ENCODE measurements at places on chromosomes 3 and 15.

DNA sequence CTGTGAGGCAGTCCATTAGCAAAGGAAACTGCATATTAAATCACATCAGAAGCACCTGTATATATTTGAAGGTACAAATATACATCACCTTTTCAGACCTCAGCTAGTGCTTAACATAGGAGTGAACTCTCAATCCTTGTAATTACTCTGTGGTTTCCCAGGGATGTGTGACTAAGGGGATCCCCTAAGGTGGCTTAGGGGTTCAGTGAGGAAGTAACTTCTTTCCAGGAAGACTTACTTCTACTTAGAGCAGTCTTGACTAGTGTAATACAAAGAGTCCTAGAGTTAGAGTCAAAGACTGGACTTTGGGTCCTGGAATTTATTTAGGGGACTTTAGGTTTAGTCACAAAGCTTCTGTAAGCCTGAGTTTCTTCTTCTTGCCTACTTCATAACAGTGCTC is 8.7 kb upstream of the SUMF1 start:
- DNase-seq = no peak

DNA sequence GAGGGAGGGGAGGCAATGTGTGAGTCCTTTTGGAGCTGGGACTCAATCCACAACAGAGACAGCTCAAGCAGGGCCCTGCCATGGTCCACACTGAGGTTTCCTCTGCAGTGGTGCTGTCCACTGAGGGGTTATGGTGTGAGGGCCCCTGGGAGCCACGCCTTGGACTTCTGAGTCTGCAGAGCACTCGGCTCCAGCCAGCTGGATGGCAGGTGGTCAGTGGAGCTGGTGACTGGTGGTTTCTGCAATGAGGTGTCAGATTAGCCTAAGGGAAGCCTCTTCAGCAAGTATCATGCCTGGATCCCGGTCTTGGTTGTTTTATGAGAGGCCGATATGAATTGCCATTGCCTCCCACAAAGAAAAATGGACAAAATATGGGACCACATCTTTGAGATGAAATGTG is 21.7 kb downstream of the LSM3 start:
- DNase-seq = no peak

DNA sequence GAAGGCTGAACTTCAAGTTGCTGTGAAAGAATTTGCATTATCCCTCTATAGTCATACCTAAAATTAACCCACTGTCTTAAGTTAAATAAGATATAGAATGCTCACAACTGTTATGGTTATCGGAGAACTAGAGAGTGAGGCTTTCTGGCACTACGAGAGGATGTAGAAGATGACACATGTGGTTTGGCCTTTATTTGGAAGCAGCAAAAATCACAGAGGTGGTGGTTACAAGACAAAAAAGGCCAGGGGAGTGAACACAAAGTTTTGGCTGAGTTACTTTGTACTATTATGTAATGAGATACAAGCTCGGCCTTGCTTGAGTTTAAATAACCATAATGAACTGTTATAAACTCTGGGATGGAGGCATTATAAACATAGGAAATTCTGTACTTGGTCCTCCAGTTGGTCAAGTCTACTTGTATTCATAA is 78.3 kb upstream of the ICE2 start:
- DNase-seq = peak; percentile 80

- no peak for DNase-seq
Measured at GRCh38 chr3:43217633-43218032, 68.7 kb upstream of the SNRK start.

- DNase-seq = no peak
Measured at GRCh38 chr15:45157974-45158373, 28.2 kb downstream of the DUOX1 start.

DNA sequence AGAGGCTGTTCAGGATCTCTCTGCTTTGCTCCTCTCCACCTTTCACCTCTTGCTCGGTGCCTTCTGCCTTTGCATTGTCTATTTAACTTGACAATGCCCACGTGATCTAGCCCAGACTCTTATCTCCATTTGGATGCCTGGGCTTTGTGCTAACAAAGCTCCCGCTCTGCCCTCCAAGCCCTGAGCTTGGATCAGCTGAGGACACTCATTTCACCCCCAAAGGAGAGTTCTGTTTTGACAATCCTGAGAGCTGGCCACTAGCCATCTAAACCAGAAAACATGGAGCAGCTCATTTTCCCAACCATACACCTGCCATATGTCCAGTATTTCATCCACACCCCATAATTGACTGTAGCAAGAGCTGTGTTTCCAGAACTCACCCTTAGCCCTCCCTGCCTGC is 12.8 kb downstream of the GPR176 start:
- no peak for DNase-seq

DNA sequence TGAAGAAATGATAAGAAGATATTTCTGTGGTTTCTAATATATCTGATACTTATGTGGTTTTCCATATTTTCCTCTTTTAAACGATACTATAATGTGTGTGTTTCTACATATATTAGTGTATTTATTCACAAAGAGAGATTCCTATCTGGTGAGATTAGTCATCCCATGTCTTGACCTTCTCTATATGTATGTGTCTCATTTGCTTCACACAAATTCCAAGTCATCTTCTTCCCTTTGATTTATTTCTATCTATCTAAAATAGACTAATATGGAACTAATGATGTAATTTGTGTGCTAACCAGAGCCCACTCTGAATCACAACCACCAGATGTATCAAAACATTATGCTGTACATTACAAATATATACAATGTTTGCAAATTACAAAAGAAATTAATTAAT is 154.7 kb upstream of the KCNMB2 start:
- DNase-seq = no peak

DNA sequence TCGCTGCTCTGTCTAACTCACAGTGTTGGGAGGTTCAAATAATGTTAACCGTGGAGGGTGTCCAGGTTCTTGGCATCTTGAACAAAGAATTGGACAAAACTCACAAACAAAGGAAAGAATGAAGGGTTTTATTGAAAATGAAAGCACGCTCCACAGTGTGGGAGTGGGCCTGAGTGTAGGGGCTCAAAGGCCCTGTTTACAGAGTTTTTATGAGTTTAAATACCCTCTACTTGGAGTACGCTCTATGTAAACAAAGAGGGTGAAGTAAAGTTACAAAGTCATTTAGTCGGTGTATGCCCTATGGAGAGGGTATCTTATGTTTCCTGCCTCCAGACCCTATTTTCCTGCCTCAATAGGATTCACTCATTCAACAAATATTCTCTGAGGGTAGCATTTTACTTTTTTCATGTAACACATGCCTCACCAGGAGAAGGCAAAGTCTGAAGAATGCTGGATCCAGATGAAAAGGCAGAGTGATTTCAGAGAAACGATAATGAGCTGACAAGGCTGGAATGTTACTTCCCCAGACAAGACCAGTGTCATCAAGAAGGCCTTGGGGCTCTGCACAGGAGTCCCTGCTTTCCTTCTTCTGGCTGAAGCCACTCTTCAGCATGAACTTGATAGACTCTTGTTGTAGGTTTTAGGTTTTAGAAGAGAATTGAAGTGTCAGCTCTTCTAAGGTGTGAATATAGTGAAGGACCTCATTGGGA is 163.6 kb downstream of the FAM43A start:
- DNase-seq = no peak

DNA sequence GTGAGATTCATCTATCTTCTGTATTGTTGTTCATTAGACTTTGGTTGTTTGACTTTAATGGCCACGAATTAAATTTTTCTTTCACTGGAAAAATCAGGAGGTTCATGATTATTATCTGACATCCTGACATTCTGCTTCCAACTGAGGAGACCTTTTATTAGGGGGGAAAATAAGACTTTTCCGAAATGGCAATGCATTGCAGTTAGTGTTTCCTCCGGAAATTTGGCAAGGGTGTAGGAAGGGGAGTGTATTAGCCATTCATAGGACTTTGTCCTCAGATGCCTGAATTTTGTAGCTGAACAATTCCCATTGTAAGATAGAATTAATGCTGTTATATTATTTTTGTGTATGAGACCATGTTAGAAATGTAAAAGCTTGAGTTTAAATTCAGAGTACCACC is 450.6 kb upstream of the TGFBR2 start:
- DNase-seq = no peak

- no peak for DNase-seq
Measured at GRCh38 chr3:157532529-157533297, 29.5 kb upstream of the VEPH1 start.

- no peak for DNase-seq
Measured at GRCh38 chr3:183249006-183249718, 3.9 kb upstream of the B3GNT5 start.

DNA sequence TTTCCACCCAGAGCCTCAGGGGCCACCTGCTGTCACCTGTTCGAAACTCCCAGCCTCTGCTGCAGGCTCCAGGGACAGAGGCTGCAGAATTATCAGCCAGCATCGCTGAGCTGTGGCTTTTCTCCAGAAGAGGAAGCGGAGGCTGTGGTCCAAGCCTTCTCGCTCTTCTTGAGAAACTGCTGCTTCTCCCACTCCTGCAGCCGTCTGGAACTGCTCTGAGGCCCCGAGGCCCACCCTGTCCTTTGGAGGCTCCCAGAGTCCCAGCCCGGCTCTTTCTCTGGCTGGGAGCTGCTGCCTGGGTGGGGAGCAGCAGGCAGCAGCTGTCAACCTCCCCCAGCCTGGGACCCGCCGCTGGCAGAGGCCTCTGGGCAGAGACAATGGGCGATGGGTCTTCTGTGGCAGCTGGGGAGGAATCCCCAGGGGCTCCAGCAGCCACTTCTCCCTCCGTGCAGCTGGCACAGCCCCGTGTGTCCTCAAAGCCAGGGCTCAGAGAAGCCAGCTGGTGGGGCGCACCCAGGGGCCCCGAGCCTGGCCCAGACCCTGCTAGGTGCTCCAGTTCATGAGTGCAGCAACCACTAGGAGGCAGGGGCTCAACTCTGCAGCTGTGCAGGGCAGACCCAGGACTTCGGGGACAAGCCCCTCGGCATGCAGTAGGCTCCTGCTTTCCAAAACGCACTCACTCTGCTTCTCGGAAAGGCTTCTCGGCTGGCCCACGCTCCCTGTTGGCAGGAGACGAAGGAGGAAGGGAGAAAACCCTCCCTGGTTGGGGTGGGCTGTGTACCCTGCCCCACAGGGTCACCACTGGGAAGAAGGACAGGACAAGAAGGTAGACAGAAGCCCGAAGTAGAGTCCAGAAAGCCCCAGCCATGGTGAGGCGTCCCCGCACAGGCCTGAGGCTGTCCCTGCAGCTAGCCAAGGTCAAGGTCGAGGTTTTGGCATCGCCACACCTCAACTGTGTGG is 49.9 kb upstream of the FURIN start:
- peak; percentile 37 for DNase-seq

GRCh38 chr3:71758091-71758490 is 4.4 kb downstream of the GPR27 start:
- DNase-seq = no peak

- DNase-seq = no peak
Measured at GRCh38 chr3:138950006-138950644, 3.1 kb downstream of the FOXL2NB start.

GRCh38 chr15:39501366-39502081 is 79.4 kb upstream of the THBS1 start:
- DNase-seq = no peak

GRCh38 chr15:60795471-60795870 is 316.5 kb upstream of the ICE2 start:
- peak; percentile 46 for DNase-seq

DNA sequence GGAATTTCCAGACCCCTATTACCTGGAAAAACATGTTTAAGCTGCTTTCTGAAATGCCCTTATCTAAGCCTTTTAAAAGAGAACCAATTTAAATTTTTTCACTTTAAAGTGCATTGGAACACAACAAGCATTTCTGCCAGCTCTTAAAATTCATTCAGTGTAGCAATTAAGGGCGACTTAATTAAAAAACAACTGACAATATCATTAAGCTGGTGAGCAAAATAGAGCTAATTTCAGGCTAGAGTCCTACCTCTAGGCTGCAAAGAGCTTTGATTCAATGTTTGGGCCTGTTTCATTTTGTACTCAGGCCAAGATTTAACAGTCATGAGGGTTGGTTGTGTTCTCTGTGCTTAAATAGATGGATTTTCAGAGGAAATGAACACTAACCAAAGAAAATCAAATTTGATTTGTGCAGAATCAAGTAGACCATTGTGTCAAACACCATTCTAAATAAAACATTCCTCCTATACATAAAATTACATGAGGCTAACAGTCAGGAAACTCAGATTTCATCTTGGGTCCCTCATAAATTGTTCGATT is 114.6 kb downstream of the TMEM108 start:
- no peak for DNase-seq

GRCh38 chr15:62432702-62433398 is 267.8 kb upstream of the C2CD4B start:
- DNase-seq = no peak

DNA sequence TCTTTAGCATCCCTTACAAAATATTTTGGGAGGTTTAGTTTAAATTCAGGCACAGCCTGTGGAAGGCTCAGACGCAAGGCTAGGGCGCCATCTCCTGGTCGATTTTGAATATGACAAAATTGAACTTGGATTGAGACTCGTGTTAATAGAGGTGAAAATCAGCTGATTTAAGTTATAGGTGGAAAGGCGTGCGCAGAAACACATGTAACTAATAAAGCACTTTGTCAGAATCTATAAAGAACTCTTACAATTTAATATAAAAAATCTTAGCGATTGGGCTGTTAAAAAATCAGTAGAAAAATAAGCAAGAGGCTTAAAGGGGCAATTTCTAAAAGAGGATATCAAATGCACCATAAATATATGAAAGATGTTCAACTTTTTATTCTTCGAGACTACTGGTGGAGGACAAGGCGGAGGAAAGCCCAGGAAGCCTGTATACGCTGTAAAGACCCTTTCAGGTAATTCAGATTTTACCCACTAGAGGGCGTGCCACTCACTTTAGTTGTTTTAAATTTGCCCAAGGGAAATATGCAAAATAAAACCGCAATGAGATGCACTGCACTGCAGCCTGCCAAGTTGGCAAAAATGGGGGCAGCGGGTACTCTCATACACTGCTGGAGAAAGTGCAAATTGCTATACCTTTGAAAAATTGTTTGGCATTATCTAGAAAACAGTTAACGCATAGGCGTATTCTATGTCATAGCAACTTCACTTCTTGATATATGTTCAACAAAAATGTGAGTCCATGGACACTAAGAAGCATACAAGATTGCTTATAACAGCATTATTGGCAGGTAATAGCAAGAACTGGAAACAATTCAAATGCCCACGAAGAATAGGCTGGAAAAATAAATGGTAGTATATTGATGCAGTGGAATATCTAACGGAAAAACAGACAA is 64.7 kb downstream of the SLC30A4 start:
- DNase-seq = peak; percentile 88

DNA sequence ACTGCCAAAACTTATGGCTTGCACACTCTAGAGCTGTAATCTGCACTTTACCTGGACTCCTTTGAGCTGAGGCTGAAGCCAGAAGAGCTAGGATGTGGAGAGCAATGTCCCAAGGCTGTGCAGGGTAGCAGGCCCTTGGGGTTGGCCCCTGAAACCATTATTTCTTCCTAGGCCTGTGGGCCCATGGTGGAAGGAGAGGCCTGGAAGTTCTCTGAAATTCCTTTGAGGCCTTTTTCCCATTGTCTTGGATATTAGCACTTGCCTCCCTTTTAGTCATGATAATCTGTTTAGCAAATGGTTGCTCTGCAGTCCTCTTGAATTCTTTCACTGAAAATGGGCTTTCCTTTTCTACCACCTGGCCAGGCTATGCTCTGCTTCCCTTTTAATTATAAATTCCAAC is 102.0 kb upstream of the SGO1 start:
- DNase-seq = no peak

All from CD4-positive, alpha-beta T cell treated with Interleukin-4 for 1 hour (primary cell).